Stimulated activated CD4-positive, alpha-beta T cell treated with anti-CD3 and anti-CD28 coated beads, Interleukin-4, amount 100 ng/mL, for 1 hour (primary cell): ENCODE measurements at places on chromosomes 2 and 18.

GRCh38 chr2:235024191-235024860 lies 72.5 kb downstream of the SH3BP4 start:
- no peak for DNase-seq

DNA sequence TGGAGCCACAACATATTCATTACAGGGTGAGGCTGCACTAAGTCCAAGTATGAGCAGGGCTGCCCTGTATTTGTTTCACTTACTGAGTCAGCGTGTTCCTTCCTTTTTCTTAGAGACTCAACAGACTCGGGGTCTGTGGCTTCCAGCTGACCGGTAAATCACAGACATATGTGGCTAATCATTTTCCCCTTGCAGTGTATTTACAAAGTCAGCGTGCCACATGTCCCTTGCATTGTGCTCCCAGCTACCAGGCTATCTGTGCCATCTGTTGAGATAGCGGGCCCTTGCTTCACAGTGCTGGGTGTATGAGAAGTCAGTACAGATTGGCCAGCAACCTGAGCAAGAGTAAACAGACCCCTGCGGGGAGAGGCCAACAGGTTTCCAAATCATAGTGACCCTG lies 254.3 kb downstream of the LRRTM1 start:
- DNase-seq, result no peak

DNA sequence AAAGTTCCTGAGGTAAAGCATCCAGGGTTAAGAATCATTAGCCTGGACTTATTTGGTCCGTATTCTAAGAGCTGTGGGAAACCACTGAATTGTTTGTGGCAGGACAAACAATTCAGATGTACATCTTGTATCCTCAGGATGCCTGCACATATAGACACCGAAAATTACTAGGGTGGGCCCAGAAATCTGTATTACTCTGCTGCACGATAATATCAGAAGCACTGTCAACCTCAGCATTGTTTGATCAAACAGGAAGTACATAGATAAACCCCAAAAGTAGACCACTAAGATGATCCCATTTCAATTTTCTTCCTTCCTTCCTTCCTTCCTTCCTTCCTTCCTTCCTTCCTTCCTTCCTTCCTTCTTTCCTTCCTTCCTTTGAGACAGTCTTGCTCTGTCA lies 34.2 kb upstream of the SPRED2 start:
- no peak for DNase-seq

GRCh38 chr18:59229191-59229590 lies 9.2 kb downstream of the GRP start:
- no peak for DNase-seq

DNA sequence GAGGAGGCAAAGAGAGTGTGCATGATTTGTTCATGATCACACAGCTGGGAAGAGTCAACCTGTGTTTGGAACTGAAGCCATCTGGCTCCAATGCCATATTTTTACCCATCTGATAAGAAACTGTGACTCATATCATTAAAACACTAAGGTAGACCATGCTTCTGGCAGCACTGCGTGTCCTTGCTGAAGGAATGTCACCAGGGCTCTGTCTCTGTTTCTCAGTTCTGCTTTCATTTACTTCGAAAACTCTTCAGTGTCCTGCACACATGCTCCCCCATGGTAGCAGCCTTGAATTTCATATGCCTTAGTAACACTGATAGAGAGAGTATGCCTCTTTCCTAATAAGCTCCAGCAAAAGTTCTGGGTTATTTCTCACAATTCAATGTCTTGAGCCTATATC lies 830.4 kb downstream of the DCDC2C start:
- no peak for DNase-seq

GRCh38 chr18:13260935-13261640 lies 42.5 kb downstream of the LDLRAD4 start:
- DNase-seq, result no peak

GRCh38 chr2:23379220-23379695 lies 5.7 kb upstream of the KLHL29 start:
- DNase-seq, result no peak

DNA sequence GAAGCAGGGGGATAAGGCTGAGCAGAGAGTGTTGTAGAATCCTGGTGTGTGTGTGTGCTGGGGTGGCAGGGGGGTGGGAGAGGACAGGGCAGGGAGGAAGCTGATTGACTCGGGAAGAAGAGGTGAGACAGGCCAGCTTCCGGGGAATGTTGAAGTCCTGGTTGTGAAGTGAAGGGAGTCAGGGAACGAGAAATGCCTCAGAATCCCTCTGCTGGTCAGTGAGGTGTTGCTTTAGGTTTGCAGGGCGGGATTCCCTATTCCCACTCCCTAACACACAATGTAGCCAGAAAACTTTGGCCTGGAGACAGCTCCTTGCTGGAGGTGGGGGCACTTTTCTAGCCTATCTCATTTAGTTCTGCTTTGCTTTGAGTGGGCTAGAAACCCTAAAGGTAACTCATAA lies 265.1 kb downstream of the HAUS1 start:
- DNase-seq, result no peak

DNA sequence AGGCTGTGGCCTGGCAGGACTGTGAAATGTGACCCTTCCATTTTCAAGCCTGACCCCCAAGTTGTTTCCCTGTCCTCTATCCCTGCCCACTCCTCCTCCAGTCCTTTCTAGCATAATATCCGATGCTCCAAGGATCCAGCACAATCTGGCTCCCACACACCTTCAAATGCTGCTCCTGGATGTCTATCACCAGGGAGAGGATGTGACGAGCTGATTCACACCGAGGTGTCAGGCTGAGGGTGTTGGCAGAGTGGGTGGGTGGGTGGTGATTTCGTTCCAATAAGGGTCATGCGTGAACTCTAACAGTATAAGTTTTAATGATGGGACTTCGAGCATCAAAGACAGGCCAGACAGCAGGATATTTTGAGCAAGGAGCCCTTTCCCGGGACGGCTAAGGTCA lies 107.8 kb downstream of the CELF4 start:
- no peak for DNase-seq

DNA sequence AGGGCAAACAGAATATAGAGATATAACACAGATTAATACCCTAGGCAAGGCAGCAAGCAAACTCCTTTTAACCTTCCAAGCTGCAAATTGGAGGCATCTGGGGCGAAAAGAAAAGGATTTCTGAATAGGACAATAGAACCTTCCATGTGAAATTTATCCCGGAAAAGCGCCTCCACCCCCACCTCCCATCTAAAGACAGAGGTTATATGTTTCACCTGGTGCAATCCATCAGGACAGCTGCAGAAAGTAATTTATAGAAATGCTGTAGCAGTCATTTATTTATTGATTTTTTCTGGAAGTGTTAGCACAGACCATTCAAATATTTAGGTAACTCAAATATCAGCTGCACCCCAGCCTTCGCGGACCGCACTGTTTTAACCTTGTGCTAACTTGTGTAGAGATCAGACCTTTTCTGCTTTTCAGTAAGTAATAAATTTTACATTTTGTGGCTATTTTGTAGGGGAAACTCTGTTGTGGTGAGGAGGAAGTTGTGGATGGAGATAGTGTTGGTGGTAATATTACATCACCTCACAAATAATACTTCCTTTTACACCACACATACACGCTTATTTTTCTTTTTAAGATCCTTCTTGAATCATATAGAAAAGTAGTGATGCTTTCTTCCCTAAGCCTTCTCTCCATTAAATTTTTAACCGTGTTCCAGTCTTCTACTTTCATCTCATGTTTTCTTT lies 919.3 kb upstream of the CDH2 start:
- no peak for DNase-seq

DNA sequence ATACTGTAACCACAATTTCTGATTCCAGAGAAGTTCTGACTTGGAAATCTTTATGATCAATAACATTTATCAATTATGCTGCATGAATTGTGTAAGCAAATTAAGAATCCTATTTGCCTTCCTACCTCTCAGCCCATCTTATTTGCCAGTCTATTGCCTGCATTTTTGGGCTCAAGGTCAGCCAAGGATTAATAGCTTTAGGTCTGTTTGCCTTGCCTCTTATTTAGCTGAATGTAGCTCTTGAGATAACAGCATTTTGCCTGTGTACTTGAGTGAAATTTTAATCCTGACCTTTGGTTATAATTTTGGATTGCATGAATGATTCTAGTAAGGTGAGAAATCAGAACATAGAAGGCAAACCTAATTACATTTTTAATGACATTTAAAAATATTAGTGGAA lies 51.2 kb downstream of the MYO3B start:
- DNase-seq, result no peak

GRCh38 chr2:203670939-203671338 lies 35.5 kb upstream of the CD28 start:
- DNase-seq, result no peak

DNA sequence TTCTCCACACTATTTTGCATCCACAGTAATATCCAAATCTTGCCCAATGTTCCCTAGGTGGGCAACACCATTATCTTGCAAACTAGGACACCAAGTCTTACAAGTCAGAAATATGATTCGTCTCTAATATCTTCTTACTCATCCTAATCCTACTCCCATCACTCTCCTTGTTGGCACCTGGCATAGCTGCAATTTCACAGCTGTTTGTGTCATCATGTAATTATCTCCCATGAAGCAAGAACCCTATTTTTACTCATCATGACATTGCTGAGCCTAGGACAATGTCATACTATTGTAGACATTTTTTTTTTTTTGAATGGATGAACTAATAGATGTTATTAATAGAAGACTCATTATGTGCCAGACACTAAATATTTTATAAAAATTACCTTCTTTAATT lies 91.3 kb upstream of the CCDC141 start:
- no peak for DNase-seq

GRCh38 chr2:12718711-12719399 lies 2.1 kb downstream of the TRIB2 start:
- DNase-seq, result peak; percentile 50

- no peak for DNase-seq
Observed at GRCh38 chr18:8140841-8141501, 468.3 kb upstream of the RAB12 start.

- no peak for DNase-seq
Observed at GRCh38 chr2:159177957-159178356, 108.5 kb downstream of the WDSUB1 start.

DNA sequence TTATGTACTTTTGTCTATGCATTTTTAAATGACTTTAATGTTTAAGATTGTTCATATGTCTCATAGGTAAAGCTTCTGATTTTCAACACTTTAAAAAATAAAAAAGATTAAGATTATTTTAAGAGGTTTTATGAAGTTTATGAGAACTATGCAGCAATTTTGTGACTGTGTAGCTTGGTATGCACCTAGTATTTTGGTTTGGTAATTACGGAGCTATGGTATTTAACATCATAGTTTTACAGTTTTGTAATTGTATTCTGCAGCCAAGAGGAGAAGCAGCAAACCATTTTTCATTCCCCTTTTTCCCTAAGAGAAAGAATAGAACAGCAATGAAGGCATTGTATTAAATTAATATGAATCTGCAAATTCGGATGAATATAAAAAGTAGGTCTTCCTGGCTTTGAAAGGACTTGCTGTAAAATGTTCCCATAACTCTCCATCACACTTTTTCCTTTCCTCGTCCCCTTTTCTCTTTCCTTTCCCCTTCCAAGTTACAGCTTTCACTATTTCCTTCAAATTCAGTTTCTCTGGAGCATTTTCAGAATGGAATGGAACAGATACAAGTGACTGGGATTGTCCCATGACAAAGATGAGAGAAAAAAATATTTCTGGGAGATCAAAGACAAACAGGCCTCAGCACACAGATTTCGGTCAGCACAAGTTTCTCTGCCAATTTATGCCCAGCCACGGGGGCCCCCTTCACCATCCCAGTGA lies 26.1 kb upstream of the PIEZO2 start:
- no peak for DNase-seq

- peak; percentile 2 for DNase-seq
Observed at GRCh38 chr2:68319398-68320117, at the start of gene CNRIP1. CNRIP1 (minus strand) TSS chr2:68319949; CDS start chr2:68319400, 549 bp downstream.

GRCh38 chr2:123693836-123694235 lies 331.3 kb upstream of the CNTNAP5 start:
- no peak for DNase-seq

DNA sequence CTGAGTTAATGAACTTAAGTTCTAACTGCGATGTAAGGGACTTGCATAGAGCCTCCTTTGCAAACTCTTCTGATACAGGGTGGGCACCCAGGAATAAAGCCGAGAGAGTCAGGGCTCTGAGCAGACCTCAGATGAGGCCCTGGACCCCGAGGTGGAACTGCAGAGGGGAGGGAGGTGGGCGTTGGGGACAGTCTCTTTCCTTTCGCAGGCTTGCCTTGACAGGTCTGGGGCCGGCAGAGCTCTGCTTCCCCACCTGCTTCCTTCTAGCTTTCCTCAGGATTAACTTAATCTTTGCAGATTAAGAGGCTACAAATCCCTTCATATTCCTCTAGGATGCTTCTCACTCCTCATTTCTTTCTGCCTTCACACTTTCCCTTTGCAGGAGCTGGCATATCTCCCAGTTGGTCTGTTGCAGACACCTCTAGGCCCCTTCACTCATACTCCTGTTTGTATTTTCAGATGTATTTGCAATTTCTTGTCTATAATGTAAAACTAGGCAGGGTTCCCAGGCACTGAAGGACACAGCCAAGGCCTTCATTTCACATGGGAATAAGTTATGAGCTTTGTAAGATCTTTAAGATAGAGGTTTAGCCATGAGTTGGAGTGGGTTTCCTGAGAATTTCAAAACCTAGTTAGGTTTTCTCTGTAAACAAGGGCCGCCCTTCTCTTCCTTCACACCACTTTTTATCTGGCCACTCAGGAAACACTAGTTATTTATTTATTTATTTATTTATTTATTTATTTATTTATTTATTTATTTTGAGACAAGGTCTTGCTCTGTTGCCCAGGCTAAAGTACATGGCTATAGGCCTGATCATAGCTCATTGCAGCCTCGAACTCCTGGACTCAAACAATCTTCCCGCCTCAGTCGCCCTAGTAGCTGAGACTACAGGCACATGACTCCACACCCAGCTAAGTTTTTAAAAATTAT lies 70.9 kb downstream of the MTCL1 start:
- DNase-seq, result no peak

DNA sequence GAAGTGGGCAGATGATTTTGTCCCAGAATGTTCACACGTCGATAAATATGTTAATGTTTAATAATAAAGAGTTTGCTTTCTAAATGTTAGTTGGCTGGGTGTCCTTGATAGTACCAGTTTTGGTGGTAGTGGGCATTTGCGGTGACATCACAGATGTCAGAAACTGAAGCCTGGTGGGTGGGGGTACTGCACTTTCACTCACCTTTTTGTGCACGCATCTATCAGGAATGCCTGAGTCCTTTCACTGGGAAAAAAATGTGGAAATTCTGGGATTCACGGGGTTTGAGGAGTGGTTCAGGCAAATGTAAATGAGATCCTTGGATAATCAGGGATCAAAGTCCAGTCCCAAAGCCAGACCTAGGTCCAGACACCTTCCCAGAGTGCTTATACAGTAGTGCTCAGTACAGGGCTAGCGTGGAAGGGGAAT lies 3.2 kb downstream of the EPAS1 start:
- DNase-seq, result no peak

GRCh38 chr18:24995056-24995455 lies 356.9 kb downstream of the ZNF521 start:
- no peak for DNase-seq
